ENCODE measurements at places on chromosomes 16 and 17.

DNA sequence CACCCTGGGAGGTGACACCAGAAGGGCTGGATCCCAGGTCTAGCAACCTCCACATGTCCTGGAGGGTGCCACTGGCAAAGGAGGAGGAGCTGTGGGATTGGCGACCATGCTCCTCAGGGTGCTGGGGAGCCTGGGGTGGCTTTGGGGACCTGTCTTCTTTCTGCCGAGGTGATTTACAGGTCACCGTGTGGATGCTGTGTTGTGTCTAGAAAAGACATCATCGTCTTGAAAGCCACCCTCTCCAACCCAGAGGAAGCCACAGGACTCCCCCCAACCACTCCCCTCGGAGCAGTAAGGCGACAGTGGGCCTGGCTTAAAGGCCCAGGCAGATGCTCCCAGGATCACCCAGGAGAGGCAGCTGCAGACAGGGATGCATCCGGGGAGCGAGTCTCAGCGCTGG, 29.7 kb upstream of the FASN start:
- DNase-seq: no peak

DNA sequence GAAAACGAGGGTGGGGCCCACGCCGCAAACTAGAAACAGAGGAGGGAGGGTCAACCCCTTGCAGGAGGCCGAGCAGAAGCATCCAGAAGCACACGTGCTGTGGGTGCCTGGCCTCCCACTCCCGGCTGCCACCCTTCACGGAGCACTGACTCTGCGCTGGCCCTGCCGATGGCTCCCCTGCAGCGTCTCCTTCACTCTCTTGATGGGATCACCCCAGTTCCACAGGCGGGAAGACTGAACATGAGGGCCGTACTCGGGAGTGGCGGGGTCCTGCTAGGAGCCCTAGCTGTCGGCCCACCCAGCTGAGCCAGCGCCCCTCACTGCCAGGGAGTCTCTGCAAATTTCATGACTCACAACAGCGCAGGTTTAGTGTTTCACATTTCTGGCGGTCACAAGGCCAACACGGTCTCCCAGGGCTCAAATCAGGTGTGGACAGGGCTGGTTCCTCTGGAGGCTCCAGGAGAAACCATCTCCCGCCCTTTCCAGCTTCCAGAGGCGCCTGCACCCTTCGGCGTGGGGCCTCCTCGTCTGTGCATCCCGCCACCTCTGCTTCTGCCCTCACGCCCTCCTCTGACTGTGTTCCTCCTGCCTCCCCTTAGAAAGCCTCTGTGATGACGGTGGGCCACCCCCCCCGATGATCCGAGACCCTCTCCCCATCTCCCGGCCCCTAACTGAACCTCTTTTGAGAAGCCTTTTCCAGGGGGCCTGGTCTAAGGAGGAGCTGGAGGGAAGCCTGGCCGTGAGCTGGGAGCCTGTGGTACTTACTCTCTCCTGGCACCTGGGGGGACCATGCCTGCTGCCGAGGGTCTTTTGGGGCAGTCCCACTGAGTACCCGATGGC, 2.0 kb downstream of the PTX4 start:
- no peak for DNase-seq

DNA sequence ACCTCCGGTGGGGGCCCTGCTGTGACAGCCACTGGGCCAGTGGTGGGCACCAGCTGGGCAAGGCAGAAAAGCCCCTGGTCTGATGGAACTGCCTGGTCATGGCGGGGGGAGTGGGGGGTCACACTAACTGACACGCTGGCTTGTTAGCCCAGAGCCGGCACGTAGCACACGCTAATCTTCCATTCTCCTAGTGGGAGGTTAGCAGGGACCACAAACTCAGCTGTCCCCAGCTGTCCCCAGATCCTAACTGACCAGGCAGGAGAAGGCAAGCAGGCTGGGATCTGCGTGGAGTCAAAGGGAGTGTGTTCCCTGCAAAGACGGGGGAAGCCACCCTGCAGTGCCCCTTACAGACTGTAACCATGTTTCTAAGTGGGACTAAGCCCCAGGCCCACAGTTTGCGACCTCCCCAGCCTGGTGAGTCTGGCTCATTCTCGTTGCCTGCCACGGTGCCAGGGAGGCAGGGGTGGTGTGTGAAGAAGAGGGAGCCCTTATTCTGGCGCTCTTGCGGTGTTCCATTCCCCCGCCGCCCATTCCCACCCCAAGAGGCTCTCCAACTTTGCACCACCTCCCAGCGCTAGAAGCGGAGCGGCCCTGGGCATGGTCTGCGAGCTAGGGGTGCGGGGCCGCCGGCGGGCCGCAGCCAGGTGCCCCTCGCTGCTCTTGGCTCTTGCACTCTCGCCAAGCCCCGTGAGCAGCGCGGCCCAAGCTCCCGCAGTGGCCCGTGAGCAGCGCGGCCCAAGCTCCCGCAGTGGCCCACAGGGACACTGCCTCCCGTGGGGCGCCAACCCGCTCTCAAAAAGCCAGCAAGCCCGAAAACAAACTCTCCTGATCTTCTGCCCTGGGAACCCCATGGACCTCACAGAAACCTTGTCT, 12.1 kb upstream of the ZNF423 start:
- no peak for DNase-seq

DNA sequence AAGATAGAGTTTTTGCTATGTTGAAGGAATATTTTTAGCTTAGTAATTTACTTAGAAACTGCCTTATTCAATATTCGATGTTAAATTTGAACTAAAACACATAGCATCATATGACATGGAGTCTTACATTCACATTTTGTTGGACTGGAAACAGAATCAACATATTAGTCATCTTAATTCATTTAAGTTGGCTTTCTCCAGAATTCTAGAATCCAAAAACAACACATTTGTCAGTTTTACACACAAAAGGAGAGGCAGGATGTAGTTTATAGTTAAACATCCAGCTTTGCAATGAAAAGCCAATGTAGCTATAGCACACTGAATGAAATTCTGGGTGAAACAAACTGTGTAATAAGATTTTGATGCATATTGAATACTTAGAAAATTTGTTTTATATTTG, 43.3 kb downstream of the WWOX start:
- no peak for DNase-seq

GRCh38 chr16:27822996-27823395, 240.5 kb downstream of the GSG1L start:
- no peak for DNase-seq

GRCh38 chr17:69086641-69087040, 25.9 kb upstream of the ABCA9 start:
- no peak for DNase-seq

DNA sequence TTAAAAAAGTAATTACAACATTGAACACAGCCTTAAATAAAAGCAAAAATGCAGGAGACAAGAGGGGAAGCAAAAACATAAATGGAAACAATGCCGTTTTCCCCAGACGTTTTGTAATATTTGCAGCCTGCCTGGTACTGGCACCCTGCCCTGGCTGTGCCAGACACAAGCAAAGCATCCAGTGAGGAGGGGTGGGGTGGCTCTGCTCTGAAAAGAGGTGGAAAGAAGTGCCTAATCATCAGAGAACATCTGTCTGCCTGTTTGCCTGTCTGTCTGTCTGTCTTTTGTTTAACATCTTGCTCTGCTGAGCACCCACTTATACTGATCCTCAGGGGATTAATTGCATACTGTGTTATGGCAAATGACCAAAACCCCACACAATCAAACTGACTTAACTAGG, 62.7 kb downstream of the C16orf82 start:
- DNase-seq: no peak

GRCh38 chr16:977081-977701, 4.4 kb upstream of the SOX8 start:
- no peak for DNase-seq

DNA sequence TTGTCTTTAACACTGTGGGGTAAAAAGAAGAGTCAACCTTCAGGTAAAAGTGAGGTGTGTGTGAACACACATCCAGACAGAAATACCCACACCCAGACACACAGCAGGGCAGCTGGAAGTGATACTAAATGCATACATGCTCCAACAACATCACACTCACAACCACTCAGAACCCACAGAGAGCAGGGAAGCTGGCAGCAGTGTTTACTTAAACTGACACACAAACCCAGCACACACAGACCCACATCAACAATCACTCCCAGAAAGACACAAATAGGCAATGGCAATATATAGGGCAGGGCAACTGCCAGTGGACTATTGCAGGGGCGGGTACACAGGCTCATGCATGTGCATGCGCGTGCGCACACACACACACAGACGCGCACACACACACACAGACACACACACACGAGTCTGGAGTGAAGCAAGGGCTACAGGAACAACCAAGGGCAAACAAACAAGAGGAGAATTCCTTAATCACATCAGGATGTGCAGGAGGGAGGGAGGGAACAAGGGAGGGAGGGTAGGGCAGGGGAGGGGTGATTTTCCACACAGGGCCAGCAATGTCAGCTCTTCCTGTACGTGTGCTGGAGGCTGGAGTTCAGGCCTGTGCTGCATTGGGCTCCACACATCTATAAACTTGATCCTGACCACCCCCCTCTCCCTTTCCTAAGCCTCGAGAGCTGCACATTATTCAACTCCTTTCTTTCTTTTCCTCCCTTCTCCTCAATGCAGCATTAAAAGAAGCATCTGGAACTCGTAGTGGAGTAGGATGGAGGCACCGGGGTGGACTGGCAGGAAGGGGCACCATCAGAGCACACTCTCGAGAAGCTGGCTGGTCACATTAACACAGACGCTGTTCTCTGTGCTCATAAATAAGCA, 30.1 kb downstream of the HIC1 start:
- no peak for DNase-seq

DNA sequence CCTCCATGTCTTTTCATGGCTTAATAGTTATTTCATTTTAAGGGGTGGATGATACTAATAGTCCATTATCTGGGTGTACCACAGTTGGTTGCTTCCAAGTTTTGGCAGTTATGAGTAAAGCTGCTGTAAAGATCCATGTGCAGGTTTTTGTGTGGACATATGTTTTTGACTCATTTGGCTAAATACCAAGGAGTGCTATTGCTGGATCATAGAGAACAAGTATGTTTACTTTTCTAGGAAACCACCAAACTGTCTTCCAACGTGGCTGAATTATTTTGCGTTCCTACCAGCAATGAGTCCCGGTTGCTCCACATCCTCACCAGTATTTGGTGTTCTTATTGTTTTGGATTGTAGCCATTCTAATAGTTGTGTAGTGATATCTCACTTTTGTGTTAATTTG, 181.9 kb downstream of the SPECC1 start:
- no peak for DNase-seq

GRCh38 chr17:68498479-68499326, 13.5 kb upstream of the PRKAR1A start:
- no peak for DNase-seq

- DNase-seq: no peak
These were observed 18.4 kb downstream of the HSD11B2 start for GRCh38 chr16:67449336-67449735.

DNA sequence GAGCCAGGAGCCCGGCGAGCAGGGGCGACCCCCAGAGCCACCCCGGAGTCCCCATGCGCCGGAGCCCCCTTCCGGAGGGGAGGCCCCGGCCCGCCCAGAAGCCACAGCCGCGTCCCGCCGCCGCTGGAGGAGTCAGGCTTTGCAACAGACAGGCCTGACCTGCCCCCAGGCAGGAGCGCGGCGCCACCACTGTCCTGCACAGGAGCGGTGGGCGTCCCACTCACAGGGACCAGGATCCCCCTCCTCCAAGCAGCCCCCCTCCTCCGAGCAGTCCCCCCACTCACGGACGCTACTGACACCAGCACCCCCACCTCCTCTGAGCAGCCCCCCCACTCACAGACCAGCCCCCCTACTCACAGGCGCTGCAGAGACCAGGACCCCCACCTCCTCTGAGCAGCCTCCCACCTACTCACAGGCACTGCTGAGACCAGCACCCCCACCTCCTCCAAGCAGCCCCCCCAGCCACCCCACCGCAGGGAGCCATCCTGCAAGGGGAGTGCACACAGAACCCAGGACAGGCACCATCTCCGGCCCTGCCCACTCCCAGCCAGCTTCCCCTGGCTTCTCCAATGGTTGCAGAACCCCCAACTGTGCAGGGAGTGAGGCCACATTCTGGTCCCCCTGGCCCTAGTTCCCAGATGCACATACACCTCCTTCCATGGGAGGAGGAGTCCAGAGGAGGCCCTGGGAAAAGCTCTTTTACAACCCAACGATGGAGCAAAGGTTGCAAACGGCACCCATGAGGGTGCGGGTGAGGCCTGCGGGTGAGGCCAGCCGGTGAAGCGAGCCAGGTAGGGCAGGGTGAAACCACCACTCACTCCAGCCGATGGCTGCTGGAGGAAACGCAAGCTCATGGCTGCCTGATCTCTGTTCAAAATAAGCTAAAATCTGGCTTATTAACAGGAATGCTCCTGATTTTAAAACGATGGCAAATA, 69.9 kb downstream of the ABR start:
- DNase-seq: no peak

DNA sequence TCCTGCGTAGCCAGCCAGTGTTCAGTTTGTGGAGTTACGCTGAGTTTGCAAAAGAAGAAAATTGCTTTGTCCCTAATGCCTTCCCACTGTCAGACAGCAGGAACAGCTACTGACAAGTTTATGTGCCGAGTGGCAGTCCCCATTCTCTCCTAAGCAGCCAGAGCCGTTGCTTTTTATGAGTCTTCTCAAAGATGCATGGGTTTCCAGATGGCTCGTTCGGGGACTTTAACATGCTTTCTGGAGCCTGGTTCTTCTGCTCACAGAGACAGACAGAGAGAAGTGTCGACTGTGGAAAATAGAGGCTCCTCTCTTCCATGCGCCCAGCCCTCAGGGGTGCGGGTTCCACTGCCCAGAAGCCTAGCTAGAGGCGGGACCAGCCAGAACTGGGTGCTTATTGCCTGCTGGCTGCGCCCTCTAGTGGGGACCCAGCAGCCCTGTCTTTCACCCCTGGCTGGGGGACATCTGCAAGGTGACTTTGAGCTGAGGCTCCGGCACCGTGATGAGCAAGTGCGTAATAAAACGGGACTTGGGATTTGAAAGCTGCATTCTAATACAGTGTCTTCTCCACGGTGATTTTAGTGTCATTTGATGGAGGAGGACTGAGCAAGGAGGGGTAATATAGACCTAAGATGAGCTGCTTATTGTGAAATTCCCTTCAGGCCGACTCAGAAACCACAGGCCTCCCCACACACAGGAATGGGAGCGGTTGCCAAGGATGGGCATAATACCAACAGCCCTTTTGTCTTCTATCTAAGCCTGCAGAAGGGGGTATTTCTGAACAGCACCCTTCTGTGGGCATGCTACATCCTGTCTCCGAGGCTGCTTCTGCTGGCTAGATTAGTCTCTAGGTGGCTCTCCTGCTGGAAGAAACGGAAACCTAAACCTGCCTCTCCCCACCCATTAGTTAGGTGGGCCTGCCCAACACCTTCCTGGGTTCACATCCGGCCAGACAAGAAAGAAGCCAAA, 73.1 kb downstream of the CCDC182 start:
- DNase-seq: peak; percentile 31

GRCh38 chr16:15970743-15971439, 21.5 kb downstream of the ABCC1 start:
- DNase-seq: no peak

DNA sequence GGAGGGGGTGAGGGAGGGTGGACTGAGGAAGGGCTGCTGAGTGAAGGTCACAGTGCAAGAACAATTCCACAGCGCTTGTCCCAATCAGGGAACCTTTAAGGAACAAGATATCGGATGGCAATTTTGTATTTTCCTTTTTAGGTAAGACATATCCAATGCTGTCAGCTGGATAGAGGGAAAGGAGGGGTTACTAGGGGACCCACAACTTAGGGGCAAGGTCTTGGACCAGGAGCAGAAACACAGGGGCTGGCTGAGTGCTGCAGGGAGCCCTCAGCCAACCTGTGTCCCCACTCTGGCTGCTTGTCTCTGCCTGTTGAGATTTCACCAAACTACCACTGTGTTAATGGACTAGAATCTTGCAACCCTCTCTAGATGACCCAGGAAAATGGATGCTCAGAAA, 47.6 kb downstream of the AKAP1 start:
- no peak for DNase-seq

- DNase-seq: no peak
These were observed 2.3 kb upstream of the CCL1 start for GRCh38 chr17:34365340-34365739.

All from stimulated activated CD8-positive, alpha-beta memory T cell treated with anti-CD3 and anti-CD28 coated beads, Interleukin-4, amount 100 ng/mL, for 1 hour (primary cell).